ENCODE measurements at places on chromosomes 5 and 9.

DNA sequence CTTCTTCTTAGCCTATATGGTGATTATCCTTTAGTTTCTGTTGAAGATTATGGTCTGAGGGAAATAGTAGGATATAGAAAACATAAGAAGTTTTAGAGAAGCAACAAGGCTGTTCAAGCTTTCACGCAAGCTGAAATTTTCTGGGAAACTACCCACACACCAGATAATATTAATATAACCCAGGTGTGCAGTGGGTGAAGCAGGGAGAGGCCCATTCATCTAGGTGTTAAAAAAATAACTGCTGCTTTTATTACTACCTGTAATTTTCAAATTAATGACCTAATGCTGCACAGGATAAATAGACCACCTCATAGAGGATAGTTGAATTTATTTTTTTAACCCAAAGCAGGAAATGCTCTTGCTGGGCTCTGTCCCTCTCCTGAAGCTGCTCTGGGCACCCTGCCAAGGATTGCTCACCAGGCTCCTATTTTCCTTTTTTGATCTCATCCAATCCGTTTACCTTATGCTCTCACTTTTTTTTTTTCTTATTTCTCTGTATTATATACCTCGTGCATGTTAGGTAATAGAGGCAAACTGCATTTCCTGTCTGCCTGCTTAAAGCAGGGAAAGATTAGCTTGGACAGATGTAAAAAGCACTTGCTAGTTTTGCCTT is 124.3 kb upstream of the SLC12A2 start:
- peak; percentile 76 for DNase-seq

DNA sequence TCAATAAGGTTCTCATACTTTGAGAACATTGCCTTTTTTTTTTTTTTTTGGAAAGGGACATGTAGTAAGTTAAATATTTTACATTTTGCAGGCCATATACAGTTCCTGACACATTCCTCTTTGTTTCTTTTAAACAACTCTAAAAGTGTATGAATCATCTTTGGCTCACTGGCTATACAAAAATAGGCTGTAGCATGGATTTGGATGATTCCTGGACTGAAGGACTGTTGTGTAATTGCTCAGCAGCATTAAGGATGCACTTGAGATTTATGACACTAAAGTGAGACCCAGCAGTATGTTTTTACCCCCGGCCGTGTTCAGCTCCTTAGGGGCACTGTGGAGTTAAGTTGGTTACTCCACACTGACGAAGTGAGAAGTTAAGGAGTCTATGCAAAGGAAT is 41.3 kb downstream of the VPS13A start:
- DNase-seq = no peak

- no peak for DNase-seq
Observed at GRCh38 chr9:137647096-137647714, 28.4 kb downstream of the EHMT1 start.

GRCh38 chr9:108484468-108484867 is 371.3 kb downstream of the ACTL7B start:
- DNase-seq = no peak

- DNase-seq = no peak
Observed at GRCh38 chr9:123406016-123406415, 50.0 kb downstream of the CRB2 start.

DNA sequence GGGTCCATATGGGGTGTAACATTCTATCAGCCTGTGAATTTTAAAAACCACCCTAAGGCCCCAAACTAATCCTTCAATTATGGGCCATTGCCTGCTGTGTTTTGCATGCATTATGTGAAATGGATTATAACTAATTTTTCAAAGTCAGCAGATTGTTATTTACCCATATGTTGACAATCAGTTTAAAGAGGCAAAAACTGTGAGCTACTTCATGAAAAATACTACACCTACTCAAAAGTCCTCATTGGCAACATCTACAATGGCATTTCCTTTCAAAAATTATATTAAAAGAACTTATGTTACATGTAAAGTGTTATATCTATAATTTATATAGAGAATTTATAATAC is 49.0 kb upstream of the KIF2A start:
- no peak for DNase-seq

- no peak for DNase-seq
Observed at GRCh38 chr9:101375546-101375945, 9.3 kb downstream of the BAAT start.

- peak; percentile 82 for DNase-seq
Observed at GRCh38 chr5:73215891-73216610, 43.1 kb downstream of the TMEM174 start.

- no peak for DNase-seq
Observed at GRCh38 chr5:887947-888637, 4.5 kb downstream of the BRD9 start.

- peak; percentile 41 for DNase-seq
Observed at GRCh38 chr5:149645236-149645635, 63.9 kb downstream of the ARHGEF37 start.

- DNase-seq = no peak
Observed at GRCh38 chr5:169546346-169546745, 37.2 kb upstream of the SPDL1 start.

- peak; percentile 45 for DNase-seq
Observed at GRCh38 chr5:171484460-171484899, 65.0 kb downstream of the FGF18 start.

DNA sequence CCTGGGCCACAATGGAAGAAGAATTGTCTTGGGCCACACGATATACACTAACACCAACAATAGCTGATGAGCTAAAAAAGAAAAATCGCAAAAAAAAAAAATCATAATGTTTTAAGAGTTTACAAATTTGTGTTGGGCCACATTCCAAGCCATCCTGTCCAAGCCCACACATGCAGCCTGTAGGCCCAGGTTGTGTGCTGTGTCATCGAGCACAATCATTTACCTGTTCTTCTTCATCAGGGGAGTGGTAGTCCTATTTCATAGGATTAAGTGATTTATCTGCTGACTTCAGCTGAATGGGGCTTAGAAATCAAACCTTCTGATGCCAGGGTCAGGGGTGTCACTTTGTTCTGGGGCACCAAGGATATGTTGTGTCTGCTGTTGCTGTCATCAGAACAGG is 44.6 kb upstream of the ELL2 start:
- DNase-seq = no peak

DNA sequence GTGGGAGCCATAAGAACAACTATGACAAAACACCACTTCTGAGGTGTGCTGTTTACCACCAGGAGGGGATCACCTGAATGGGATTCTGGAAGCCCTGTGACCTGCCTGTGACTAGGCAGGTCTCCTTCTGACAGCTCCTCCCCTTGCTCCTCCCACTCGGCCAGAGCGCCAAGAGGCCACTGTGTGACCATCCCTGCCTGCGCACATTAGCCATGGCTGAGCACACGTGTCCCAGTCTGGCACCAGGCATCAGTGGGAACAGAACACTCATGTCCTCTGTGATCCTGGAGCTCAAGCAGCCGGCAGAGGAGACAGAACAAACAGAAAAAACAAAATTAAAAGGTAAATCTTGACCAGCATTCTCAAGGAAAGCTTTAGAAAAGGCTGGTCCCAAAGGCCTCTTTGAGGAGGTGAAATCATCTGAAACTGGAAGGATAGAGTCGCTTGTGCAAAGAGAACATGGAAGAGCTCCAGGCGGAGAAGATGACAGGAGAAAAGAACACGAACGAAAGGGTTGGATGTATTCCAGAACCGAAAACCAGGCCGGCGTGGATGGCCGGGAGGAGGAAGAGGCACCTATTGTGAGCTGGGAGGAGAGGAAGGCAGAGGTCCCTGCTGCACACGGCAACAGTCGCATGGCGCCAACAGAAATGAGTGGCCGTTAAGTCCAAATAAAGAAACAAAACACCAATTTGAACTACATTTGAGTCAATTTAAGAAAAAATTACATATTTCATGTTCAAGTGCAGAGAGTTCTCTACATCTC is 5.1 kb downstream of the MED10 start:
- DNase-seq = no peak
